ENCODE measurements at places on chromosomes 1 and 21.

- DNase-seq: no peak
Measured at GRCh38 chr1:77966291-77966690, 12.6 kb downstream of the FUBP1 start.

GRCh38 chr1:14500912-14501311 lies 97.6 kb upstream of the KAZN start:
- DNase-seq: no peak

DNA sequence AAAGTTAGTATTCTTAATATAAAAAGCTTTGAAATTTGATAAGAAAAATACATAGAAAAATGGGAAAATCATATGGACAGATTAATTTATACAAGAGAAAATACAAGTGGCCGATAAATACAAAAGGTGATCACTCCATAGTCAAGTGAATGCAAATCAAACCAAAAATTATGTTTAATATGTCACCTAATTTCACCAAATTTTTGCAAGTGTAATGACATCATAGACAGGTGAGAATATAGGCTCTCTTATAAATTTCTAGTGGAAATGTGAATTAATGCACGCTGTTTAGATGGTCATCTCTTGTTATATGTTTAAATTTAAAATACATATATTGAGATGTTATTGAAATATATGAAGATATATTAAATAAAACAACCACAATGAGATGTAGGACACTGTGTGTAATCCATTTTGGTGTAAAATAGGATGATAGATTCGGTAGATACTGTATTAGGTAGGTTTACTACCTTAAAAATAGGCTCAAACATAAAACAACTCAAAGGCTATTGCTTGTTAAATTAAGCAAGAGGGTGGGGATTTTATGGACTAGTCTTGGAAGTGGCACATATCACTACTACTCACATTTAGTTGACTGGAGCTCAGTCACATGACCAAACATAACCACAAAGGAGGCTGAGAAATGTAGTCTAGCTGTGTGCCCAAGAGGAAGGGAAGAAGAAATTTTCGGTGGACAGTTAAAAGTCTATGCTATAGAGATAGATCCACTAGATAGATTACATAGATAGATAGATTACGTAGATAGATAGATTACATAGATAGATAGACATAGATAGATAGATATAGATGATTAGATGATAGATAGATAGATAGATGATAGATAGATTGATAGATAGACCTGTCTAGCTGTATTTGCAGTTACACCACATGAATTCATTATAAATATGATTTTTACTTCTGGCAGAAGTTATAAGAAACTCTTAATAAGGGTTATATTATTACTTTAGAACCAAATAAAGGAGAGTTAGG lies 9.2 kb downstream of the INSL5 start:
- no peak for DNase-seq

DNA sequence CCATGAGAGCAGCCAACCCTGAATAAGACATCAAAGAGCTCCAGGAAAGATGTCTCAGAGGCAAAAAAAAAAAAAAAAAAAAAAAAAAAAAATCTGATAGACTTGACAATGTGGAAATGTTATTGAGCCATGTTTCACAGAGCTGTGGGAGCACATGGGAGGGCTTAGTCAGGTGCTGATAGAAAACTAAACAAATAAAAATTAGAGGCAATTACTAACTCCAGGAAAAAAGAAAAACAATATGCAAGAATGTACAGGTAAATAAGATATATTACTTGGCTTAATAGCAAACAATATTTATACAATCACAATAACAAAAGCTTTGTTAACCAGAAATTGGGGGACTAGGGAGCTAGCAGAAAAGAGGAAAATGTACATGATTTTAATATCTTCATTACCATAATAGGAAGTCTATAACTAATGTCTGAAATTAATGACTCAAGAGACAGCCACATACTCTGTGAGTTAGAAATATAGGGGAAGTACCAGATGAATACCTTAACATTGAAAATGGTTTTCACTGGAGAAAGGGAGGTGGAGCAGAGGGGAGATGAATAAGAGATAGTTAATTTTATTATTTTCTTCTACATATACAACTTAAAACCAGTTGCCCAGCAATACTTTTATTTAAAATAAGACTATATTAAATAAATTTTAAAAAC lies 16.9 kb upstream of the RGS16 start:
- DNase-seq: no peak

DNA sequence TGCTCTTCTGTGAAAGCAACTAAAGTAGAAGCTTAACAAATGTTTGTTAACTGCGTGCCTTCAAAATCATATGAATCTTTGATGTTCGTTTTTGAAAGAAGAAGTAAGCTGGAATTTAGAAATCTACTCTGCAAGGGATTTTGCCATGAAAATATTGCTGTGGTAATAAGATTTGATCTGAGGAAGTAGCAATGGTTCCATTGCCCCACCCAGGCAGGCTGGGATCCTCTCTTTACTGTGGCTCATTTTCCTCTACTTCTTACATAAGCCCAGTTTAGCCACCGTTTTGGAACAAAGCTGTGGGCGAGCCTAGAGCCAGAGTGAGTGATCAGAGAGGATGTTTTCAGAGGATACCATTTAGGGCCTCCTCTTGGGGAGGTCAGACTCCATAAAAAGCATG lies 20.3 kb upstream of the PTGFRN start:
- no peak for DNase-seq

DNA sequence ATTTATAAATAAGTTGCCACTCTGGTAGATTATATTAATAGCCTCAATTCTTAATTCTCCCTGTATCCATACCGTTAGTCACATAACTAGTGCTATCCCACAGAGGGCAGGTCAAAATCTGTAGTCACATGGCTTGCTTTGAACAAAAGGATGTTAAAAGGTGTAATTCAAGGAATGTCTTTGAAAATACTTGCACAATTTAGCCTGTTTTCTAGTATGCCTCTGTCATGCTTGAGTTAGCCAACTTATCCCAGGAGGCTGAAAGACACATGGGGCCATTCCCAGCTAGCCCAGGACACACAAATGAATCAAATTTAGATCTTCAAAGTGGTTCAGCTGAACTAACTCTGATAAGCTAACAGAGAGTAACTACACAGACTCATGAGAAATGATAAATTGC lies 758.5 kb upstream of the NEGR1 start:
- no peak for DNase-seq

DNA sequence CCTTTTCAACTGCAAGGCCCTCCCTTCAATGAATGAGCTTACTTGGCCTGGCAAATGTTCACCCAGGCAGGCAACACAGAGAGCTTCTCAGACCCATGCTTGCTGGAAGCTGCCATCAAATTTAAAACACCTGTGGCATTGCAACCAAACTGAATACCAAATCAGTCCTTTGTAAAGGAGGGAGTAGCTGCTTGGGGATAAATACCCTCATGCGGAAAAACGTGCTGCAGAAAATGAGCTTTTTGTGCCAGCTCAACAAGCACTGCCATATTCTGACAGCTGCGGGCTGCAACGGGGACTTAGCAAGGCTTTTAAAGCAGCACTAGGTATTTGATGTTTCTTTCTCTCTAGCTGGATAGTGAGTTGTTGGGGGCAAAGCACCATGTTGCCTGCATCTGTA lies 119.7 kb downstream of the PLPPR4 start:
- no peak for DNase-seq

- no peak for DNase-seq
Measured at GRCh38 chr1:203077956-203078355, 7.9 kb downstream of the MYOG start.

- no peak for DNase-seq
Measured at GRCh38 chr1:11851180-11851579, 3.6 kb upstream of the NPPA start.

- no peak for DNase-seq
Measured at GRCh38 chr21:46491553-46491952, 32.9 kb downstream of the DIP2A start.

GRCh38 chr1:110068646-110069403 lies 1.6 kb downstream of the ALX3 start:
- no peak for DNase-seq

DNA sequence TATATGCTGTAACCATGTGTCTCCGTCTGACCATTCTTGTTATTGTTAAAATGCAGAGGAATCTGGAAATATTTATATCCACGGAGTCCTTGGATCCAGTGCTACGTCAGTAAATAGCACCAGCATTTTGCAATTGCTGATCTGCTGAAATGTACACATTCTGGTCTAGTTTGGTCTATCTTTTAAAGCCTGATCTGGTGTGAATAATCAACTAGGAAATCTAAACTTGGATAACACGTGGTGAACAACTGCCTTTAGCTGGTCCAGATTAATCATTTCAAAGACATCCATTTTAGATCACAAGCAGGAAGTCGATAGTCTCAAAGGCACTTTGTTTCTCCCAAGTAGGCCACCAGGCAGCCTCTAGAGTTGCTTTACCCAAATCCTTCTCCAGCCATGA lies 32.6 kb downstream of the PDPN start:
- no peak for DNase-seq

GRCh38 chr1:198850196-198850595 lies 211.4 kb downstream of the PTPRC start:
- DNase-seq: no peak

- DNase-seq: no peak
Measured at GRCh38 chr1:208475951-208476845, 232.0 kb upstream of the PLXNA2 start.

DNA sequence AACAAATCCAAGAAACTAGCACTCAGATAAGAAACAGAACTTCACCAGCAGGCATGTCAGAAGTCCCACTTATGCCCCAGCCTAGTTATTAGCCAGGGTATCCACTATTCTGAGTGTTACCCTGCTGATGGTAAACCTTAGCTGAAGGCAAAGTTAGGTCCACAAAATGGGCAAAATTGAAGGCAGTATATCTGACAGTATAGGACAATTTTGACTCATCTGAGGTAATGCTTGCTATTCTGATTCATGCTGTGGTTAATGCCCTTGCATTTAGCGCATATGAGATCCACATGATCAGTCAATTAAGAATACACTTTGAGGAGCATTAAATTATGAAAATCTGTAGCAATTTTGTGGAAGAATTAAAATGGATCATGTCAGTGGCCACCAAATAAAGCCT lies 15.1 kb downstream of the IFI44 start:
- DNase-seq: no peak

DNA sequence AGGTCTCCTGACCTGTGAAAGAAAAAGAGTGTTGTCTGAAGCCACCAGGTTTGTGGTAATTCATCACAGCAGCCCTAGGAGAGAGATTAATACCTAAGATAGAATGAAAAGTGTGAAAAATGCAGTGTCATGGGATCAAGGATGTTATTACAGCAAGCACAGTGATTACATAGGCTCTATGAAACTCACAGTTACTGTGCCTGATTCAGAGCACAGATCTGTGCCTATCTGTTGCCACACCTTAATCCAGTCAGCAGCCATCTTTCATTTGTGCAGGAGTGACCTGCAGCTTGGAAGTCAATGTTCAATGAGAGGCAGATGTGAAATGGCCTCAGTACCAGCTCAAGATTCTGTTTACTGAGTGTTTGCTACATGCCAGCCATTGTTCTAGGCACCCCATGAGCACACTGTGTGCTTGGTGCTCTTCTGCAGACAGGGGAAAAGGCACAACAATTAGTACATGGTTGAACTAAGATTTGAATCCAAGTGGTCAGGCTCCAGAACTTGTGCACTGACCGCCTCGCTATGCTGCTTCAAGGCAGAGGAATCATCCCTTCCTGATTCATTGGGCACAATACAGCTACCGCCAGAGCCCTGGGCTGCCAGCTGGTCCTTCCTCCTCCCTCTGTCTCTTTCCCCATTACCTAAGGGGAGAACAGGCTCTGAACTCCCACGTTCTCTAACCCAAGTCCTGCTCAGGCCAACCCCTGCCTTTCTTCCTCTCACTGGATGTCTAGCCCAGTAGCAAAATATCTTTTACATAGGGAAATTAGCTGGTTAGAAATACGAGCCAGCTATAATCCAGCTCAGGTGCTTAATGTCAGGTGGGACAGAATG lies 56.3 kb upstream of the NEK2 start:
- no peak for DNase-seq

- DNase-seq: no peak
Measured at GRCh38 chr1:203592730-203593129, 33.9 kb upstream of the ATP2B4 start.

GRCh38 chr1:205339197-205339702 lies 17.5 kb downstream of the KLHDC8A start:
- no peak for DNase-seq

- no peak for DNase-seq
Measured at GRCh38 chr1:212601524-212601923, 7.0 kb upstream of the ATF3 start.

GRCh38 chr1:226615876-226616275 lies 67.3 kb downstream of the STUM start:
- no peak for DNase-seq

GRCh38 chr1:70314706-70315304 lies 39.7 kb downstream of the ANKRD13C start:
- no peak for DNase-seq

GRCh38 chr1:37267111-37267835 lies 207.1 kb upstream of the ZC3H12A start:
- DNase-seq: no peak

DNA sequence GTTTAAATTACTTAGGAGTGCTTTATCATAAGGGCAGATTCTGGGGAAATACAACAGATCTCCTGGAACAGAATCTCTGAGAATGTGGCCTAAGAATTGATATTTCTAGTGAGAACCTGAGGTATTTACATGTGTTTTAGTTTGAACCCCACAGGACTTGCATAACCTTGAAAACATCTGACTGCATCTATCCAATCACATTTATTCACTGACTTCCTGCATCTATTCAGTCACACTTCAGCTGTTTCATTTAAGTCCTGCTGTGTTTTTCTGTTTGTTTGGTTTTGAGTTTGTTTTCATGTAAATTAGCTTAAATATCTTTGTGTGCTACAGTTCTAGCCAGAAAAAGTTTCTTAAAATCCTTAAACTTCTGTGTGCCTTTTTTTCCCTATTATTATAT lies 1260.7 kb downstream of the PLA2G4A start:
- DNase-seq: no peak

DNA sequence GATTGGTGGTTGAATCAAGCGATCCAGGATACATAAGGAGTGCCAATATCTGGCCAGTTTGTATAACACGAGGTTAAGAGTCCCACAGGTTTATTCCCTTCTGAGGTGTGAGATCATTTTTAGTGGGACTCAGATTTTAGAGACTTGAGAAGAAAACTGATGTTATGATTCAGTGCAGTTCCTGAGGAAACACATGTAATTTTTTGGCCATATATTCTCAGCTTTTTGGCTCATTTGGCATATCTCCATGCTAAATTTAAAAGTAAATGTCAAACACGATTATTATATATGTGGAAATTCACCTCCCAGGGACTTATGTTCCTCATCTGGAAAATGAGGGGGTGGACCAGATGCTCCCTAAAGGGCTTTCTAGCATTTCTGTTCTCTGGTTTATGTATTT lies 39.2 kb upstream of the SERBP1 start:
- no peak for DNase-seq

- no peak for DNase-seq
Measured at GRCh38 chr1:222618880-222619596, 1.1 kb downstream of the MIA3 start.

- no peak for DNase-seq
Measured at GRCh38 chr1:237804516-237804915, 86.2 kb downstream of the ZP4 start.

- DNase-seq: no peak
Measured at GRCh38 chr21:33914188-33914587, 1.4 kb downstream of the ATP5PO start.
